ENCODE measurements at places on chromosomes 12 and 14.

DNA sequence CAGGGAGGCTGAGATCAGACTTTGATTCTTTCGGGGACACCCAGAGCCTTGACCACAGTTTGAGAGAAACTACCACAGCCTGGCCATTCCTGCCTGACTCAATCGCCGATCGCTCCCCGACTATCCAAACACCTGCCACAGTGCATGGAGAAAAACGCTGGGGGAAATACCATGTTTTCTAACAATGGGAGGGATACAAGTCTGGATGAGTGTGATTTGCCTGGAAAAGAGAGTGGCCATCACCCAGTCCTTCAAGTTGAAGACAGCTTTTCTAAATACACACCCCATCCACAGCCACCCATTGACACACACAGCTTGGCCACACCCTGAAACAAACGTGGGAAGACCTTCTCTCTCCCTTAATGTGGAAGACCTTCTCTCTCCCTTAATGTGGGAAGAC, 6.7 kb upstream of the VASH1 start:
- no peak for DNase-seq

DNA sequence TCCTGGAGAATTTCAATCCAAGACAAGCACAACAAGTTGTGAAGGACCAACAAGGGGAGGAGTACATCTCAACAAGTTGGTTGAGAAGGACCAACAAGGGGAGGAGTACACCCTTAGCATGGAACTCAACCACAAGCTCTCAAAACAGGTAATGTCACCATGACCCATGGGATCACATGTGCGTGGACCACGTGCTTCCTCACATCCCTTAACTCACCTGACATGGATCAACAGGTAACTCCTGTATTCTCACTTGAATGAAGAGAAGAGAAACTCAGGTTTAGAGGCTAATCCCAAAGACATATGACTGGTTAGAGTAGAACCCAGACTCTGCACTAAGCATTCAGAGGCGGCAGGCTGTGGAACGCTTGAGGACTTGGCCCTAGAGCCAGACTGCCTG, 6.2 kb downstream of the CRACR2A start:
- no peak for DNase-seq

GRCh38 chr12:662566-663292, 516 bp downstream of the NINJ2 start:
- no peak for DNase-seq

DNA sequence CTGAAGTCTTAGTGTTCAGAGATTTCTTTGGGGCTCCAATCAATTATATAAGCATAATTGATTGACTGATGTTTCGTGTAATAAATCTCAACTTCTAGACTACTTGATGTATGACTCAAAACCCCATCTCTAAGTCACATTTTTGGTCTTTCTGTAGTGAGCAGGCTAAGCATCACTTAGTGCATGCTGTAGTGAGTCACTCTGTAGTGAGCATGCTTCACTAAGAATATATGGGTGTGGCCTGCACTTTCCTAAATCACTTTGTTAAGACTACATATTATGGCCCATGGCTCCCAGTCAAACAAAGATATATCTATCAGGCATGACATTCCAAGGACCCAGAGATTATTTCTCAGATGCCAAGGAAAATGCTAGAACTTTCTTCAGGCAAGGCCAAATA, 909.4 kb upstream of the LRFN5 start:
- DNase-seq: no peak

GRCh38 chr14:21037156-21037555, 2.5 kb upstream of the RNASE13 start:
- no peak for DNase-seq

- DNase-seq: no peak
Observed at GRCh38 chr14:54918427-54918826, 15.8 kb upstream of the GCH1 start.

DNA sequence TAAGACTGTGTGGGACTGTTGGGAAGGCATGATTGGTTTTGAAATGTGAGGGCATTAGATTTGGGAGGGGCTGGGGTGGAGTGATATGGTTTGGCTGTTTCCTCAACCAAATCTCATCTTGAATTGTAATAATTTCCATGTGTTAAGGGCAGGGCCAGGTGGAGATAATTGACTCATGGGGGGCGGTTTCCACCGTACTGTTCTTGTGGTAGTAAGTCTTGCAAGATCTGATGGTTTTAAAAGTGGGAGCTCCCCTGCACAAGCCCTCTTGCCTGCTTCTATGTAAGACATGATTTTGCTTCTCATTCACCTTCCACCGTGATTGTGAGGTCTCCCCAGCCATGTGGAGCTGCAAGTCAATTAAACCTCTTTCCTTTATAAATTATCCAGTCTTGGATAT, 76.6 kb upstream of the PPFIA2 start:
- DNase-seq: no peak

- DNase-seq: no peak
Observed at GRCh38 chr14:100989924-100990323, 86.4 kb upstream of the RTL1 start.

- DNase-seq: no peak
Observed at GRCh38 chr12:29831173-29831572, 47.4 kb upstream of the TMTC1 start.

DNA sequence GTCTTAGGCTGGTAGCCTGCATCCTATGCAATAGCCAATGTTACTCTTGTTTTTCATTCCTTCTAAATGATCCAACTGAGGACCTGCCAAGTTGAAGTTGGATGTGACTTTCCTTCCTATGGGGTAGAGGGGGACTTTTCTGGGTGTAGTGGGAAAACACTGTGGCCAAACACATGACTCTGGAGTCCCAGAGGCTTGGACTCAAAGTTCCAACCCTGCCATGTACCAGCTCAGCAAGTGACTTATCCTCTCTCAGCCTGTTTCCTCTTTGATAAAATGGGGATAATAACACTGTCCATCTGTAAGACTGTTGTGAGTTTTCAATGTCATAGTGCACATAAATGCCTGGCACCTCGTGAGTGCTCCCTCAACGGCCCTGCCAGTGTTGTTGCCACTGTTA, 97.0 kb downstream of the ZFP36L1 start:
- no peak for DNase-seq

GRCh38 chr12:7857971-7858370, 14.7 kb downstream of the SLC2A14 start:
- no peak for DNase-seq

DNA sequence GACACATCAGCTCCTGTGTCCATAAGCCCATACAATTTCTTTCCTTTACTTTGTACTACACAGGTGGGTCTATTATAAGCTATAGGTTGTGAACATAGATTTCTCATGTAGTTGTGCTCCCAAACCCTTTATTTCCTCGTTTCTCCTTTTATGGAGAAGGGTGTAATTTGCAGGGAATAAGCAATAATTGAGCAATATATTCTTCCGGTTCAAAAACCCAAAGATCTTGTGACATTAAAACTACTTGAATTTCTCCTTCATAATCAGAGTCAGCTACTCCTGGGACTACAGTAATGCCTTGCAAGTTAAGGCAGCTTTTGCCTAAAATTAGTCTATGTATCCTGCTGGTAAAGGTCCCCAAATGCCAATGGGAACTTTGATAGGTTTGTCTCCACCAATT, 19.1 kb upstream of the MAPKAPK5 start:
- DNase-seq: no peak

DNA sequence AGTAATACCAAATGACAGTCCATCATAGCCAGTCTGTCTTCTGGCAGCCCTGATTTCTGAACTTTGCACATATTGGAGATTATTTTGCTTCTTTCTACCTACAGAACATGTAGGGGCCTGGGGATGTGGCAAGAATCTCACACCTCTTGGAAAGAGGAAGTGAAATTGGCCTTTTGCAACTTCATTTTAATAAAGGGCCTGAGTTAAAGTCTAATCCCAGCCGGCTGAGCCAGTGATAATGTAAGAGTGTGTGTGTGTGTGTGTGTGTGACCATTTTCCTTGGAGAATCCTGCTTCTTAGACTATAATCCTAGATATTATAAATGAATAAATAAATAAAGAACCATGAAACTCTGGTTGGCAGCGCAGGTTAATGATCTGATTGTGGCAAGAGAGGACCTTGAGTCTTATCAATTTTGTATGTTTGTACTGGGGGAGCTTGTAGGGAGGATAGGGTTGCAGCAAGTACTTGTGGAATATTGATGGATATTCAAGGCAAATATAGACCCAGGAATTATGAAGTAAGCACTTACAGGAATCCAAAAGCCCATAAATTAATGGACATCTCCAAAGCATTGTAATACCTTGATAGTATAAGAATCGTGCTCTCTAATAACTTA, 233.2 kb upstream of the AMIGO2 start:
- DNase-seq: no peak

DNA sequence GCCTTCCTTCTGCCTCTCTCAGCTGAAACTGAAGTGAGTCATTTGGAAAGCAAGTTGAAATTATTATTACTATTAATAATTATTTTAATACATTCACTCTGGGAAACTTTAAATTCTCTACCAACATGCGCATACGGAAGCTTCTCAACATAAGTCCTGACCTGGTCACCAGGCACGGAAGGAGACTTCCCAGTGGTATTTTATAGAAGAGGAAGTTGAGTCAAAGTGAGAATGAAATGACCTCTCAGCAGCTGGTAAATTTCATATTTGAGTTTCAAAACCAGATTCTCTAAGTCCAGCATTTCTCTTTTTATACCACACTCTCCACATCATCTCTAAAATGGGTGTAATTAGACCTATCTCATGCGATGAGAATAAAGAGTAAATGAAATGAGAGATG, 747.4 kb downstream of the VRK1 start:
- no peak for DNase-seq

DNA sequence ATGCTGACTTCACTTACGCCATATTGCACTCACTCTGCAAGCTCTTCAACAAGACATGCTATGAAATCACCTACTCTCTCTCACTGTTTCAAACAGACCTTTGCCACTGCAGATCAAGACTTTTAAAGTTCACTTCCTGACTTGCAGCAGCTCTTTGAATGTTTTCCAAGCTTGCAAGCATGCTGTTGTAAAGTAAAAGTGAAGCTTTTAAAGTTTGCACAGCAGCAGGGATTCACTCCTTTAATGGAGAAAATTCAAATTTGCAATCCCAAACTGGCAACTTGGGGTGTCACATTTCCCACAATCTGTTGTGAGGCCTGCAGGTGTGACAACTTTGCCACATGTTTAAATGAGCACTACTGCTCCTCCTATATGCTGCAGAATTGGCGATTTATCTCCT, 270.9 kb downstream of the ALX1 start:
- DNase-seq: no peak

- no peak for DNase-seq
Observed at GRCh38 chr14:44291366-44291915, 215.6 kb downstream of the FSCB start.

- no peak for DNase-seq
Observed at GRCh38 chr12:96077081-96077480, 41.7 kb upstream of the LTA4H start.

GRCh38 chr12:103673487-103673886, 86.4 kb downstream of the STAB2 start:
- DNase-seq: no peak

DNA sequence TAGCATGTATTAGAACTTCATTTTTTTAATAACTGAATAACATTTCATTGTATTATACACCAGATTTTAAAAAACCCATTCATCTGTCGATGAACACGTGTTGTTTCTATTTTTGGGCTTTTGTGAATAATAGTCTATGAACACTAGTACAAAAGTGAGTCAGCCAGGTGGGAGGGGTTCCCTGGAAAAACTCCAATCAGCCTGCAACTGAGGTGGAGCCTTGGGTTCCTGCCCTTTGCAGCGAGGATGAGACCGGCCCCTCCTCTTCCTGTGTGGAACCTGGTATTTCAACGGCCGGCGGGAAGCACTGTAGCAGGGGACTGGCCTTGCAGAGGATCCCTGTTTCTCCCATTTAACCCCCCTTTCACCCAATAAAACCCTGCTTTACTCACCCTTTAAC, 56.1 kb downstream of the LMNTD1 start:
- DNase-seq: no peak

DNA sequence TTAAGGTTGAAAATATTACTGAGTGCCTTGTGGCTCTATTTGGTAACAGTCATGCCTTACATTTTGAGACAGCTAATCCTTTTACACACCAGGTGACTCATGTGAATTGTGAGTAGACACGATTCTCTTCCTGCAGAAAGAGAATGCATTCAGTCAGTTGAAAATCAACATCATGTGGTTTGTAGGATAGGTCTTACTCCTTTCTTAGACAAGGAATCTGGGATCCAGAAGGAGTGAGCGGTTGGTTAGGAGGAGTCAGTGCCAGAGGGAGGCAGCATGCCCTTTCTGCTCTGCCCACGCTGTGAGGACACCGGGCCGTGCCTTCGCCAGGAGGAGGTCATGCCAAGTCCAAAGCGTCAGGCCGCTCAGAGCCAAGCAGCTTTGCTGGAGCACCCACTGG, 47.6 kb downstream of the TRAF3 start:
- DNase-seq: peak; percentile 55
